Brain (organoid and tissue), 16 donors: ENCODE measurements at places on chromosomes 3 and 15.

GRCh38 chr15:50390554-50391264, 33.5 kb upstream of the USP8 start:
- no peak for DNase-seq

- no peak for DNase-seq
Measured at GRCh38 chr3:45599984-45600650, 5.6 kb downstream of the LIMD1 start.

GRCh38 chr15:31128919-31129768, 27.6 kb upstream of the TRPM1 start:
- peak; percentile 74 for DNase-seq

- no peak for DNase-seq
Measured at GRCh38 chr3:105862217-105862616, 6.6 kb downstream of the CBLB start.

DNA sequence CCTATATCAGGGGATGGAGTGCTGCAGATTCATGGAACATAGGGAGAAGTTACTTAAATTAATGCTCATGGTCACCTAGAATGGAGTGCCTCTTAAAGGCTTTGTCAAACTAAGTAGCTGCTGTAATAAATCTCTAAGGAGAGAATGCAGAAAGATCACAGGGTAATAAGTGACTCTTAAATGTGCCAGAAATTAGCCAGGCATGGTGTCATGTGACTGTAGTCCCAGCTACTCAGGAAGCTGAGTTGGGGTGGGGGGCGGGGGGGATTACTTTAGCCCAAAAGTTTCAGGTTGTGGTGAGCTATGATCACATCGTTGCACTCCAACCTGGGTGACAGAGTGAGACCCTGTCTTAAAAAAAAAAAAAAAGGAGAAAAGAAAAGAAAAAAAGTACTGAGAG, 90.9 kb upstream of the ASB14 start:
- no peak for DNase-seq
